ENCODE measurements at places on chromosomes 11 and 22.
A peak's percentile ranks its signal among the peaks of the same experiment; 100 is the strongest.

GRCh38 chr11:10441091-10441490 is 14.0 kb upstream of the AMPD3 start:
- no peak for DNase-seq

GRCh38 chr11:110928391-110928790 is 216.2 kb upstream of the ARHGAP20 start:
- DNase-seq: no peak

DNA sequence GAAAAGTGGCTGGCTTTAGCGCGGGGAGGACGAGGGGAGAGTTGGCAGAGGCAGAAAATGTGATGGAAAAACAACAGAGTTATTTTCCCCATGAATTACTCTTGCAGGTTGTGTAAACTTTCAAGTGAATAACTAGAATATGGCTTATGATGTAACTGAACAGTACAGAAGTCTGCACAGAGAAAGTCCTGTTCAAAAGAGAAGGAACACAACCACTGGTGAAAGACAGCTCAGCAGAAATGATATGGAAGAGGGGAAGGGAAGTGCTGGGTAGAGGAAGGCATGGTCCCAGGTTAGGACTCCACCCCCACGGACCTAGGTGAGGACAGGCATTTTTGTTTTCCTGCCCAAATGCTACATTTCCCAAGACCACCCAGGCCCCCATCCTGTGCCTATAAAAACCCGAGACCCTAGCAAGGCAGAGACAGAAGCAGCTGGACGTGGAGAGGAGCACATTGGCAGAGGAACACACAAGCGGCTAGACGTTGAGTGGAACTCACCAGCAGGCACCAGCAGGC is 77.7 kb downstream of the MAML2 start:
- no peak for DNase-seq

GRCh38 chr22:29055192-29055830 is 6.3 kb downstream of the C22orf31 start:
- no peak for DNase-seq

DNA sequence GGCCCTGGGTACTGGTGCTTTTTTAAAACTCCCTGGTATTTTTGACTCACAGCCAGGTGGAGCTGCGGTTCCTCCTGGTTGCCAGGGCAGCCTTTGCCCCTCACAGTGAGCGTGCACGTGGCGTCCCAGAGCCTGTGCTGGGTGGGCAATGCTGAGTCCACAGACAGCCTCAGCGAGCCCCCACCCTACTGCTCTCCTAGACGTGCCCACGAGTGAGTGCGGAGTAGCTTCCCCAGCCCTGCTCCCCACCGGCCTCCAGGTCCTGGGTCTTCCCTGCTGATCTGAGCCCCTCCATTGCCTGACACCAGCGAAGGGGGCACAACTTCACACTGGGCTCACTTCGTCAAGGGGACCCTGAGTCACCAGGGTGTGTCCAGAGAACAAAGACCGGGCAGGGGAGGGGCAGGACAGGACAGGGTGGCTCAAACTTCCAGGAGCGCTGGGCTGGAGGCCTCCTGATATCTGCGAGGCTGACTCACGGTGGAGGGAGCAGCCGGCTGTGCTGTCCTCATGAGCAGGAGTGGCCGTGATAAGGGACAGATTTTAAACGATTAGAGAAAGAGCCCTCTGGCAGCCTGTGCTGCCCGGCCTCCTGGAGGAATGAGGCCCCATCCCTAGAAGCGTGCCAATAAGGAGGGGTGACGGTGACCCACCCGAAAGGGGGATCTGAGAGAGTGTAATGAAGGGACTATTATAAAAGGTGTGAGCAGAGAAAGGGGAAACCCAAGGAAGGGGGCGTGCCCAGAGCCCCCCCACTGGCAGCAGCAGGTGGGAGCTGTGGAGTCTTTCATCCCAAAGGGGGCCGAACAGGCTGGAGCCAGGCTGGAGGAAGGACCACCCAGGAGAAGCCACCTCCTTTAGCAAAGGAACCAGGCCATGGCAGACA is 129.3 kb upstream of the FGF3 start:
- peak; percentile 78 for DNase-seq

GRCh38 chr22:40757071-40757470 is 62.1 kb downstream of the SLC25A17 start:
- DNase-seq: peak; percentile 31

DNA sequence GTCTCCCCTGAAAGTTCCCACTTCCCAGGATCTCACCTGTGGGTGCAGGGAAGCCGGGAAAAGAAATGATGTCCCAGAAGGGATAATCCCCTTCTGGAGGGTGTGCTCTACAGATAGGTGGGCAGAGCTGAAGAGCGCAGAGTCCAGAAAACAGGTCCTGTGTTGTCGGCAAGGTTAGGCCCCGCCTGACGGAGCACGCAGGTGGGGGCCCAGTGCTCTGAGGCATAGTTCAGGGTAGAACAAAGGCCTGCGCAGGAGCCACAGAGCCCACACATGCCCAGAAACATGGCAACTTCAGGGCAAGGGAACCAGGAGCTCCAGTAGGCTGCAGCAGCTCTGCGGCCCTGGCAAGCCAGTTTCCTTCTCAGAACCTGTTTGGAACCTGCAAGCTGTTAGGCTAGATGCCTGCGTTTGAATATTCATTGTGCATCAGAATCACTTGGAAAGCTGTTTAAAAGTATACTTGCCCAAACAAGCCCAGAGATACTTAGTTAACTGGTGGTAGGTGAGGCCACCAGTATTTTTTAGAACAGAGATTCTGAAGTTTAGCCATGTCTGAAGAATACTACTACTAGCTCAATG is 386.6 kb downstream of the BUD13 start:
- DNase-seq: no peak

GRCh38 chr22:39173050-39173706 is 20.7 kb upstream of the CBX7 start:
- no peak for DNase-seq

DNA sequence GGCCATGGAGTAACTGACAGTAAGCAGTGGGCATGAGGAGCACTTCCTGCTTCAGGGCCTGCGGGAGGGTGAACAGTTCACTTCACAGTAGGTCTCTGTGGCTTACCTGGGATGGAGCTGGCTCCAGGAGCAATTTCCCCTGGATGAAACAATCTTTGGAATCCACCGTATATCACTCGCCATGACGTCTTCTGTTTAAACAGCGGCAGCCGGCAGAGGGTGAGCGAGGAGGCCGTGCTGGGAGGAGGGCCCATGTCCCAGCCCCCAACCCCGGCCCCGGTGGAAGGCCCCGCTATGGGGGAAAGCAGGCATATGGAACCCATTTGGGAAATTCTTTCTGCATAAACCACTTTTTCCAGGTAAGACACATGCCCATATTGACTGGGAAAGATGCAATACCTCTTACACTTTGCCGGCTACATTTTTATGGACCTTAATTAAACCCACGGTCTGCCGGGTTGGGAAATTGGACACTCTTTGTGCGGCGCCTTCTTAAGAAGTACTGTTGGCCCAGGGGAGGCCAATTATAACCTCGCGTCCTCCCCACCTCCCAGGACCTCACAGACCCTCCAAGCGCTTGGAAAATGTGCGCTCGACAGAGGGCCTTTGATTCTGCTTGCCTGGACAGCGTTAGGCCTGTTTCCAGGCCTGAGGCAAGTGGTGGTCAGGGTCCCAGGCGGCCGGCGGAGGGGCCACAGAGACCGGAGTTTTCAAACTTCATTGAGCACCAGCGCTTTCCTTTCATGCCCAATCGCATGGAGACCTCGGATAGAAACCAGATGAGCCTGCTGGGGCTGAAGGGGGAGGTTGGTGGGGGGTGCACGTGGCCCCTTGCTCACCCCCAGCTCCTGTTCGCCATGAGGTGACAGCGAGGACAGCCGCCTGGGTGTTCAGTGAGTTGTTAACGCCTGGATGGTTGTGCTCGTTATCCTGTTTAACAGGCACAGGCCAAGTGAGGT is 40.4 kb downstream of the SMIM38 start:
- no peak for DNase-seq

DNA sequence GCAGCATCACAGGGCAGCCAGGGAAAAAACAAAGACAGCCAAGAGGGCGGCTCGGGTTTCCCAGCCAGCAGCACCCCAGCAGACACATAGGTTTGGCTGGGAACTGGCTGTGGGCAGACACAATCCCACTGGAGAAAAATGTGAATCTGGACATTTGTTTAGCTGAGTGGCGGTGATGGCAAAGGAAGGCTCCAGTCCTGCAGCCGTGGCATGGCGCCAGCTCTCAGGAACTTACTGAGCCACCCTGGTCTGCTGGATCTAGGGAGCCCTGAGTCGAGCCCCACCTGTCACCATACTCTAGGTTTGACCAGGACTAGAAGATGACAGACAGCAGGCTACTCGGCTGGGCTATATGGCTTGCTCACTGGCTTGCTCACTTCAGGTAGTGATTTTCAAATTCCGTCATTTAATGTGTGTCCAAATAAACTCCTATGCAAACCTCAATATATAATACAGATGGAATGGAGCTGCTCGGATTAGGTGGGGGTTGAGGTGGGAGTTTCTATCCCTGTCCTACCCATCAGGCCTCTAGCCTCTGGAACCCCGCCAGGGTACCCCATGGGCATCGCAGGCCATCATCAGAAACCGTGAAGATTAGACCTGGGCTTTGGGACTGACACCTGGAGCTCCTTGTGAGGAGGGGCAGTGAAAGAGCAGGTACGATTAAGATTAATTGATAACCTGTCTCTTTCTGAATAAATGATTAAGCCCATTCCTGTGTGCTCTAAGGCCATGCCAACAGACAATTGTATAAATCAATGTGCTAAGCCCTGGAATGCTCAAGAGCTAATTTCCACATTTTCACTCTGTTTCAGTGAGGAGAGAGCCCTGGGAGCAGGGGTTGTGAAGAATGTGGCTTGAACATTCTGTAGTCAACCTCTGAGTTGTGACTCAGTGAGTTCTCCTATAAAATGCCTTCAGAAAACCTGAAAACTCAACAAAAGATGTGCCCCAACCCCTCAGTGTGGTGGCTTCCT is 42.5 kb downstream of the GALNT18 start:
- no peak for DNase-seq

DNA sequence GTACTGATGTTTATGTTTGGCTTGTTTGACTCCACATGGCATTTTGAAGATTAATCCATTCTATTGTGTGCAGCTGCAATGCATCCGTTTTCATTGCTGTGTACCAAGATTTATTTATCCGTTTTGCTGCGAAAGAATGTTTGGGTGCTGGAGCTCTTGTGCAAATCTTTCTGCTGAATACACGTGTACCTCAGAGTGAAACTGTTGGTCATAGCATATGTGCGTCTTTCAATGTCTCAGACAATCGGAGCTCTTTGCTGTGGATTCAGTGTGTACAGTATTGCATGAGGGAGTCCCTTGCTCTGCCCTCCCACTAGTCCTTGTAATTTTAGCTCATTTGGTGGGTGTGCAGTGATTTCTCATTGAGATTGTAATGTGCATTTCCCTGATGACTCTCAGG is 545.4 kb downstream of the TBC1D22A start:
- DNase-seq: no peak

GRCh38 chr22:39266398-39267030 is 21.7 kb upstream of the PDGFB start:
- no peak for DNase-seq

- no peak for DNase-seq
Measured at GRCh38 chr22:21933910-21934309, 18.7 kb downstream of the PPM1F start.

- no peak for DNase-seq
Measured at GRCh38 chr11:63804259-63804658, 9.0 kb upstream of the SPINDOC start.

GRCh38 chr11:124724979-124725718 is 14.6 kb upstream of the NRGN start:
- DNase-seq: no peak

GRCh38 chr11:128615612-128616011 is 28.3 kb upstream of the ETS1 start:
- DNase-seq: no peak

DNA sequence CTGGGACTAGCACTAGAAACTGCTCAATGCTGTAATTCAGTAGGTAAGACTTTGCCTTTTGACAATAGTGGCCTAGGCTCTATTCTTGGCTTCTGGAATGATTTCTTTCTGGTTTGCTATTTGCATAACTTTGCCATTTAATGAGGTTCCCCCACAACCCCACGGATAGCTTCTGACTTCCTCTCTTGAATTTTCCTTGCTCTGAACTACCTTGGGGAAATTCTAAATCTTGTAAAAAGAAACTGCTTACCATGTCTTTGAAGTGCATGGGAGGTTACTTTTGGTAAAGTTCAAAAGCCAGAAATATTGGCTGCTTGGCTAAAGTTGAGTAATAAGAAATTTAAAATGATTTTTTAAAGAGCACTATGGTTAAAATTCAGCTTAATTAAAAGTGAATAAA is 35.3 kb downstream of the CARD18 start:
- no peak for DNase-seq

DNA sequence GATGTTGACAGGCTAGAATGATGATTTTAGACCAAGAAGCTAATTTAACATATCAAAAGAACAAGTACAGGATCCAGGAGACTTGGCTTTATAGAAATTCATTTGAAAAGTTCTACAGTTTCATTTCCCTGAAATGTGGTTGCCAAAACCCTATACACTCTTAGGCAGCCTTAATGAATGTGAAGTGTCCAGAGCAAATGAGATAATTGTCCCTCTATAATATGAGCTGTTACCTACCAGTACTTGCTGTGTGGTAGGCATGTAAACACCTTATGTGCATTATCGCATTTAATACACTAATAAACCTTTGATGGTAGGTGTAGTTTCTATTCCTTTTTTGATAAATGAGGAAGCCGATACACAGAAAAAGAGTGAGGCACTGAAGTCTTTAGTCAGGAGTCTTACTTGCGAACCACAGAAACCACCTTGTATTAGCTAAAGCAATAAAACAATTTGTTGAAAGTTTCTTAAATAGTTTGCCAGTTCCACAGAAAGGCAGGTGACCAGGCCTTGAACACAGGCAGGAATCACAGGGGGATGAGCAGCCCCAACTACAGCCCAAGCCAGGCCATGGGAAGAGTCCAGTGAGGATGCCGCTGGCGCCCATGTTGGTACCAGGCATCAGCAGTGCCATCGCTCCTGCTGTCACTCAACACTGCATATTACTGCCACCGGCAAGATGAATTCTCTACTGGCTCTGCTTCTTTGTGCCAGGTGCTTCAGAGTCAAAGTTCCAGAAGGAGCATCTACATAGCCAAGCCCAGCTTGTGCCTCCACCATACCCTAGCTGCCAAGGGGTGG is 81.7 kb downstream of the SWAP70 start:
- DNase-seq: no peak

DNA sequence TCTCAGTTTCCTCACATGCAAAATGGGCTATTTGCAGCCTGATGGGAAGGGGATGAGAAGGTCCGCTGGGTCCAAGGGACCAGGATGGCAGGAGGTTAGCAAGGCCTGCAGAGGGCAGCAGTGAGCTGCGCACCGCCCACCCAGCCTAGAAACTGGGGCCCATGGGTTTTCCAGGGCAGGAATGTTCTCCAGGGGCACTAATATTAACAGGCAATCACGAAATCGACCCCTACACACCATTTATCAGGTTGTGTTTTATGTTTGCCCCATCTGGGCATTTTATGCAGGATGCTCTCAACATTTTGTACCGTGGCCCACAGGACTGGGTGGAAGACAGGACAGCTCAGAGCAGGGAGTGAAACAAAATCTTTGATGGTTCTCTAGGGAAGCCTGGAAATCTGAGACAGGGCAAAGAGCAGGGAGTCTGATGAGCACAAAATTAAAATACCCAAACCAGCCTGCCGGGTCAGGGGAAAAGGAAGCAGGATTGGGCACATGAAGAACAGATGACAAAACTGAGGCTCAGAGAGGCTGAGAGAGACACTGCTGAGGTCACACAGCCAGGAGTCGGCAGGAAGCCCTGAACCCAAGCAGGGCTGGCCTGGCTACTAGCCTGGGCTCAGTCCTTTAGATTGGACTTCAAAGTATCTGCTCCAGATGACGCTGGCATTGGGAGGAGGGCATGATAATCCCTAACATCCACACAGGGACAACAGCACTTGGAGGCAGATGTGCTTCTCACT is 1.6 kb upstream of the BCR start:
- peak; percentile 69 for DNase-seq
